AG08396 (cell line): ENCODE measurements at places on chromosomes 5 and 9.

- DNase-seq: peak; percentile 50
These were observed 93.1 kb downstream of the PJA2 start for GRCh38 chr5:109316634-109317033.

DNA sequence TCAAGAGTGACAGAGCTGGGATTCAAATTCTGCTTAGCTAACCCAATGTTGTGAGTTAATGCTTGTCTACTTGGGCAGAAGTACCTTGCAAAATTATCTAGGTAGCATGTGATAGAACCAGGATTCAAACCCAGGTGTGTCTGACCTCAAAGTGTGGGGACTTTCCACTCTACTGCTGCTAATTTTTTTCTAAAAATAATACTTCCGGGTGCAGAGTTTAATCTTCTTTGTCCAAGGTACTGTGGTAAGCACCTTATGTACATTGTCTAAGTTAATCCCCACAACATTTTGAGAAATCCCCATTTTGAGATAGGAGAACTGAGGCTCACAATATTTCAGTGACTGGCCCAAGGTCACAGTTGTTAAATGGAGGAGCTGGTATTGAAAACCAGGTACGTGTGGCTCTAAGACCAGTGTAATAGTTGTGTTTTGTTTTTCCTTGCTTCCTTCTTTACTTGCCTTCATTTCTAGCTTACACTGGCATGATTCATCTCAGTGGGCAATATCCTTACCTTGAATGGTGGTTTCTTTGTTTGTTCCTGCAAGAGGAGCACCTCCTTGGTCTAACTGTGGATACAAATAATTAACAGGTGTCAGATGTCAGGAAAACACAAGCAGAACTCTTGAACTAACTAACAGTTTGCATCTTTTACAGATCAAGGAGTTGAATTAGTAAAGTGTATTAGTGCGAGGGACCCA, 7.5 kb downstream of the ALDOB start:
- no peak for DNase-seq

- peak; percentile 79 for DNase-seq
These were observed 269.1 kb downstream of the FANCC start for GRCh38 chr9:95048225-95049087.

- DNase-seq: peak; percentile 27
These were observed 39.6 kb downstream of the ZNF608 start for GRCh38 chr5:124706729-124707361.

DNA sequence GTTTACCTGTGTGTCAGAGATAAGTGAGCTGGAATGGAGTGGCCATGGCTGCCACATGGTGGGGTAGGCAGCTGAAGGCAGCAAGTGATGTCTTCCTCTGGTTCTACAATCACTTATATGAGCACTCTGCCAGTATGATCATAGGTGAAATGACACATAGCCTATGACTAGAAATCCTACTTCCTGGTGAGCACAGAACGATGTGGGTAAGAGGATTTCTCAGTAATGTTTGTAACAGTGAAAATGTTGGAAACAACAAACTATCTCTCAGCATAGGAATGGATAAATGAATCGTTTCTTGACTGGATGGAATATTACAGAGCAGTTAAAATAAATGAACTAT, 187.0 kb upstream of the S1PR3 start:
- no peak for DNase-seq

DNA sequence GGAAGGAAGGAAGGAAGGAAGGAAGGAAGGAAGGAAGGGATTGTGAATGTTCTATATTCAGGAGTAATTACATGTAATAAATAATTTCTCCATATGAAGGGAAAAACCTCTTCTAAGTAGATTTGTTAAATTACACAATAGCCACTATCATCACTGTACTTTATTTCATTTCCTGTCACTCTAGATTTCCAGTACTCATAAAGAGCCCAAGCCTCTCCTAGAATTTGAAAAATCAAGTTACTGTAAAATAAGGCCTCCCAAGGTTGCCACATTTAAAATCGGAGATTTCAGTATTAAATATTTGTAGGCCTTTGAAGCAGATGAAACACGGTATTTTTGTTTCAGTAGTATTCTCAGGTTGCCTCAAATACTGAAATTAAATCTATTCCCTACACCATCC, 499.0 kb downstream of the CDH10 start:
- no peak for DNase-seq

DNA sequence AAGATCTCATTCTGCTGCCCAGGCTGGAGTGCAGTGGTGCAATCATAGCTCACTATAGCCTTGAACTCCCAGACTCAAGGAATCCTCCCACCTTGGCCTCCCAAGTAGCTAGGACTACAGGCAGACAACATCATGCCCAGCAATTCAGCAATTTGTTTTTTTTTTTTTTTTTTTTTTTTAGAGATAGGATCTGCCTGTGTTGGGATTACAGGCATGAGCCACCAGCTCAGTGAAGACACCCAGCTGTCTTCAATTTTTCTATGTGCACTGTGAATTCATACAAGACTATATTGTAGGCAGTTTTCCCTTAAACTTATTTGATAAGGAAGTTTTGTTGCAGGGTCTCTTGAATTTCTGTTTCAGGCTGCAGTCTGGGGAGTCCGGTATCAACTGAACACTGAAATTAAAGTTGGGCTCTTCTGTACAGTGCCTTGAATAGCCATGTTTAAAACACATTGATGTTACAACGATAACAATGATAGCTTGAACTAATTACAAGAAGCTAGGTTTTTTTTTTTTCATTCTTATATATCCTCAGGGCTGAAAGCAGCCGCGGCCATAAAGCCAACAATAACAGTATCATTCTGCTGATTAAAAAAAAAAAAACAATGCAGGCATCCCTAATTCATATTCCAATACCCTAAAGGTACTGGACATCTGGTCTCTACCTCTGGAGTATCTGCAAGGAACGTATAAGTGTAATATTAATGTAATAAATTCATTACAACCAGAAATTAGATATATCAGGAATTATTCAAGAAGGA, 63.5 kb downstream of the MPDZ start:
- no peak for DNase-seq

- DNase-seq: no peak
These were observed 19.0 kb upstream of the GPX3 start for GRCh38 chr5:151001436-151001835.

DNA sequence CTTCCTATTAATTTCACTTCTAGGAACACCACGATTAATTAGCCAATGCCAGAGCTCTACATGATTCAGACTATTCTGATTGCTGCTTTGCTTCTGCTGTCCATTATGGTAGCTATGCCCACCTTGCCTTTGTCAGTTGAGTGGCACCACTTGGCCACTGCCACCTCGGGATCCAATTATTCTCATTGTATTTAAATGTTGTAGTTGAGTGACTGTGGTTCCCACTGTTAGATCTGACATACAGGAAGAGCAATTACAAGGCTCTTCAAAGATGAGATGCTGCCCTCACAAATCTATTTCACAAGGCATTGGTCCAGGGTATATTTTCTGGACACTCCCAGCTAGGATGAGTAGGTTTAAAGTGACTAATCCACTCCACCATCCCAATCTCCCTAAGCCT, 864.5 kb upstream of the EDIL3 start:
- no peak for DNase-seq

GRCh38 chr5:110104060-110104725, 414.5 kb downstream of the MAN2A1 start:
- no peak for DNase-seq

DNA sequence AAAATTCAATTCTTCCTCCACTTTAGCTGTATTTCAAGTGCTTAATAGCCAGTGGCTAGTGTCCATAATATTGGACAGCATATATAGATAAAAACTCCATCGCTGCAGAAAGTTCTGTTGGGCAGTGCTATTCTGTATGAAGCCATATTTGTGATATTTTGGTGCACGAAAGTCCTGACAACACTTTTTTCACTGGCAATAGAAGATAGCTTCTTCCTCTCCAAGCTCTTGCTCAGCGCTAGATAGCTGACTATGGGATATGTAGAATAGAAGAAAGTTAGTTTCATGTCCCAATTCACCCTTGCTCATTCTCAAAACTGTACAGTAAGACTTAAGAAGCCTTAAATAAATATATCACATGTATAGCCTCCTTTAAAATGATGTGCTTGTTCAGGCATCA, 269.9 kb downstream of the TLR4 start:
- DNase-seq: no peak

GRCh38 chr5:176577312-176578176, 28.4 kb downstream of the CDHR2 start:
- DNase-seq: no peak

- no peak for DNase-seq
These were observed 626.9 kb upstream of the PTGER4 start for GRCh38 chr5:40052808-40053207.

GRCh38 chr5:145483212-145483611, 351.9 kb downstream of the PRELID2 start:
- DNase-seq: peak; percentile 29

- no peak for DNase-seq
These were observed 357.4 kb downstream of the PSAT1 start for GRCh38 chr9:78654324-78654723.

GRCh38 chr5:125526966-125527365, 780.5 kb upstream of the ZNF608 start:
- DNase-seq: no peak

DNA sequence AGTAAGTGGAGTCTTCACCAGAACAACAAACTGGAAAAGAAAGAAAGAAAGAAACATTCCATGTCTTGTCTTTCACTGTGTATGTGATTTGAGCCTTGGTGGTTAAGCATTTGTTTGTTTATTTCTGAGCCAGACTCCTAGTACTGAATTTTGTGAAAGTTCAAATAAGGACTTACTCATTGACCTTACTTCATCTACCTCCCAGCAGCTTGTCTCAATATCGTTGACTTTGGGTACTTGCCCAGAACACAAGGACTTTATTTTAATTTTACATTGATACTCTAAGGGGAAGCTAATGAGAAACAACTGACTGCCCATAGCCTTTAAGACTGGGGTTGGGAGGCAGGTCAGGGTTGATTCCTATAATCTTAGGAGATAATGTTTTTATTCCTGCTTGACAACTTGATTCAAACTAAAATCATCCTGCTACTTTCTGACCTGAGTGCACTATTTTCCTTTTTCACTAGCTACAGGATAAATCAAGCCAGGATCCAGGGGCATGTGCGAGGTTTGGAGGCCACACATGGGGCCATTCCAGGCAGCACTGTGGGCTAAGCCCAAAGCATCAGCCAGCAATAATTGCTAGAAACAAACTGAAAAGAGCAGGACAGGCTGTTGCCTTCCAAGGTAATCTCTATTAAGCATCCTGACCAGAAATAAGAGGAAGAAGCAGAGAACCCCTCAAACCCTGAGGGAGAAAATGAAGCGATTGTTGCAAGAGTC, 138.9 kb upstream of the RUSC2 start:
- peak; percentile 26 for DNase-seq

- no peak for DNase-seq
These were observed 7.5 kb upstream of the DOLPP1 start for GRCh38 chr9:129073404-129073803.

DNA sequence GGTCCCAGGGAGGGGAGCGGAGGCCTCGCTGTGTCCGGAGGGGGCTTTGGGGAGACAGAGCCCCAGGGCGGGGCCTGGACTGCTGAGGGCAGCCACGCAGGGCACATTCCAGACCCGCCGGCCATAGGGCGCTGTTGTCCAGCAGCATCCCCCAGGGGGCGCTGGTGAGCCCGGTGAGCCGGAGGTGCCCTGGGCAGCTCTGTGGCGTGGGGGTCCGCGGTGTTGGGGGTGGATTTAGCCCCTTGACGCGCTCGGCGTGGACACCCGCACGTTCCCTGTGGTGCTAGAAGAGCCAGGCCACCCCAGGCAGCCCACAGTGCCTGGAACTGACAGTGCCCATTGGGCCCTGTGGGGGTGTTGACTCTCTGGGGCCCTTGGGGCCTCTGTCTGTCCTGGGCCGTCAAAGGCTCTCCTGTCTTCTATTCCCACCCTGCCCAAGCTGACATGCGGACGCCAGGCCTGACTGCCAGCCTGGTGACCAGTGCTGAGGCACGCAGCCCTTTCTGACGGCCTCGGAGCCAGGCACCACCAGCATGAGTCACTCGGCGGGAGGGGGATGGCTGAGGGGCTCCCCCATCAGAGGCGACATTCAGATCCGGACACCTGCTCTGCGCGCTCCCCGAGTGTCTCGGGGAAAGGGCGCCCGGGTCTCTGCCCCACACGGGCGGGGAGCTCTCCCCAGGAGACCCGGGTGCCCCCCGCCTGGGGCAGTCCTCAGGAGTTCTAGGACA, 23.9 kb downstream of the TPPP start:
- DNase-seq: peak; percentile 61

DNA sequence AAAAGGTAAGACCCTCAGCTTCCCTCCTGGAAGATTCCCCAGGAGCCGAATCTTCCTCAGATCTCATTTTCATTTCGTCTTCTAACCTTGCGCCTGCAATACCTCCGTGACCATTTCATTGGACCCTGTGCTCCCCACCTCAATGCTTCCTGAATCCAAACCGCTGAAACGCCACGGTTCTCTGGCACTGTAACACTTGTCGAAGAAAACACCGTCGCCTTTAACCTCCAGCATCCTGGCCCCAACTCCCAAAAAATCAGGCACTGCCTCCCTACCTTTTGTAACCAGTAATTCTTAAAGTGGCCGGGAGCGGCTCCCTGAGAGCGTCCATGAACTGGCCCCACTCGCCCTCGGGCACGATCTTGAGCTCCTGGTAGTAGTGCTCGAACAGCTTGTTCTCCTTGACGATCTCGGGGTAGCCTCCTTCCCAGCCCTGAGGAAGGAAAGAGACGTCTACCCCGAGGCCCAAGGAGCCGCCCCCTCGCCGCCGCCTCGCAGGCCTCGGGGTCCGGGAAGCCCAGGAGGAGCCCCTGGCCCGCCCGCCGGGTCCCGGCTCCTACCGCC, 438 bp downstream of the NSUN2 start:
- peak; percentile 52 for DNase-seq

DNA sequence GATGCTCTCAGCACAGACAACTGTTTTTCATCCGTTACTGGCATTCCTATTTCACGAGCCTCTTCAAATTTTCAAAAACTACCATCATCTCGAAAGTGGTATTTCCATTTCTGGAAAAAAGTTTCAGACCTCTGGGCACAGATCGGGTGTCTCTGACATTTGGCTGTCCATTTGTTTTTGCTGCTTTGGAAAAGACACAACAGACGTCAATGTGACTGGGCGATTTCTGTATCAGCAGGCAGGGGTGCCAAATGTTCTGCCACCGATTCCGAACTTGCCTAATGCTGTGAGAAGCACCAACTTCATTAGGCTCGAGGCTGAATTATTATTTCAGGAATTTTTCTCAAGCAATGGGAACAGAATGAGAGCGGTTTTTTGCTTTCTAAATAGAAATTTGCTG, 105.6 kb downstream of the ARSB start:
- no peak for DNase-seq

- DNase-seq: no peak
These were observed 1755.4 kb upstream of the ACO1 start for GRCh38 chr9:30628915-30629567.

DNA sequence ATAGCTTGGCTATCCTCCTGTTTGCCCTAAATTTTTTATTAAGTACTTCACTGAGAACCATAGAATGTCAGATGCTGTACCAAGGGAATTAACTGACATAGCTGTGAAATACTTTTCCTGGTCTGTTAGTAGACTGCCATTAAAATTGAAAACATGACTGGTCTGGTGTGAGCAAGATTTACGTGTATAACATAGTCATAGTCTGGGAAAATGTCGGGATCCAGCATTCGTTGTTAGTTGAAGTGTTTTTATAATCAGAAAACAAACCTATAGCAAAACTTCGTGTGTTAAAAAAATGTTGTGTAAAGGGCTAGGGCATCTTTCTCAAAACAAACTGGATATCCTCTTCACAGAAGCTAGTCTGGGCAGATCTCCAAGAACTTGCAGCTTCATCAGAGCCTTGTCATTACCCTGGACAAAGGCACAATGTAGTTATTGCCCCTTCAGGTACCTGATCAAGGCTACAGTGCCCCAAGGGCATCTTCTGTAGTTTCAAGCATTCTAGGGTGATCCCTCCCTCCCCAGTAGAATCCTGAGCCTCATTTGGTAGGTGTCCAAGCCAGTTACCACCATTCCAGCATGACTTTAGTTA, 454.2 kb upstream of the SGCD start:
- DNase-seq: peak; percentile 5

- no peak for DNase-seq
These were observed 6.2 kb upstream of the VPS13A start for GRCh38 chr9:77170991-77171699.
